ENCODE measurements at places on chromosomes 11 and 22. TPM values are rescaled to one million over a fixed set of nuclear protein-coding genes. Genes with fewer than 3 reads are reported as not detected.

- no peak for DNase-seq
These were observed 51.2 kb downstream of the MRTFA start for GRCh38 chr22:40585310-40585751.

Gene ACR
- not detected for total RNA-seq

Gene BAIAP2L2
- total RNA-seq, result 1.3 TPM

- DNase-seq, result no peak
These were observed 23.1 kb downstream of the IGLL1 start for GRCh38 chr22:23557036-23557435.

DNA sequence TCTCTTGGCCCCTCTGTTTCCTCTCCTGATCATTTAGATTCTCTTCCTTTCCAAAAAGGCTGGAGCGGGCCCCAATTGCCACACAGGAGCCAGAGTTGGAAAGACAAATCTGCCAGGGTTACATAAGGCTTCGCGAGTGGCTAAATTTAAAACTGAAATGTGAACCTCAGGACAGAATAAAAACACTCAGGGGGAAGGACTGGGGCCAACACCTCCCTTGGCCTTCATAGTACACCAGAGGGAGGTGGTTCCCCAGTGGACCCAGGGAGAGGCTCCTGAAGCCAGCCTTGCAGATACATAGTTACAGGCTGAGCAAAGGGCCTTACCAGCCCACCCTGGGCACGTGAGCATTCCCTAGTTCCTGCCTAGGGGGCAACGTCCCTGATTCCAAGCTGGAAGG lies 150.1 kb downstream of the MN1 start:
- DNase-seq, result no peak

Gene SLC17A6
- total RNA-seq, result not detected
